ENCODE measurements at places on chromosomes 5 and 9.

DNA sequence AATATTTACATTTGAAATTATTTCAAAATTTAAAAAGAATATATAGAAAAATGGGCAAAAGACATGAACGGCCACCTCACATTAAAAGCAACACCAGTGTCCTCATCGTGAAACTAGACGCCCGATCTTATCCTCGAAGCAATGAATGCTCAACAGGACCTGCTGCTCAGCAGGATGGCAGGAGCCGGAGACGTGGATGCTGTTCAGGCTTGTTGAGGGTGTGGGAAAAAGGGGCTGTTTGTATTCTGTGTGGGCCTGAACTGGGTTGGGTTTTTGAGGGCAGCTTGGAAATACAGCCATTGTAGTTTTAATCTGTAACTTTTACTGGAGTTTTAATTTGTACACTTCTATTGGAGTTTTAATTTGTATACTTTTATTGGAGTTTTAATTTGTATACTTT lies 20.3 kb downstream of the EXOC3 start:
- no peak for DNase-seq

DNA sequence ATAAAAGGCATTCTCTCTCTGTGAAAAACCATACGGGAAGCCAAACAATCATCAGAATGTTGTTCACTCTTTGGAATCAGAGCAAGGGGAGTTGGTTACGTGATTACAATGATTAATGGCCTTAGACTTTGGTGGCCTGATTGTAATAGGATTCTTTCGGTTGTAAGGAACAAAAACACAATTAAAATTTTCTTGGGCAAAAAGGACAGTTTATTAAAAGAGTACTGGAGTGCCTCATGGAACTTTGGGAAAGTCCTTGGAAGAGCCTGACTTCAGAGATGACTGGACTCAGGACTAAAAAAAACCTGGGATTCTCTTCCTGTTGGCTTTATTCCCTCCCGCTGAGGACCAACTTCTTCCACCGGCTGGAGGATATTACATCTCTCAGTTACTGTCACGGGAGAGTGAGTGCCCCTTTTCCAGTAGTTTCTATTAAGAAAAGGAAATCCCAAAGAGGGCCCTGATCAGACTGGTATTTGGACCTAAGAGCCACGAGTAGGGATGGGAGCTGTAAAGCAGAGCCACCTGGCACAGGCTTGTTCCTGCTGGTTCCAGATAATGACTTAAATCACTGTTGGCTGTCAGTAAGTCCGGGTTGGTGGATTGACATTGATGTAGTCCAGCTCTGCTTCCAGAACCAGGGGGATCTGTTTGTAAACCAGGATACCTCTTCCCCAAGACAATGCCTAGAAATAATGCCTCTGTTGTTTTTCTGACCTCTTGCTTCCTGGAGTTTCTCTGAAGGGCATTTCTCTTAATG lies 53.9 kb downstream of the CFAP95 start:
- DNase-seq = peak; percentile 21

- no peak for DNase-seq
Observed at GRCh38 chr9:74772121-74772520, 115.6 kb downstream of the TRPM6 start.

GRCh38 chr5:21184581-21184980 lies 1196.6 kb upstream of the CDH18 start:
- no peak for DNase-seq

DNA sequence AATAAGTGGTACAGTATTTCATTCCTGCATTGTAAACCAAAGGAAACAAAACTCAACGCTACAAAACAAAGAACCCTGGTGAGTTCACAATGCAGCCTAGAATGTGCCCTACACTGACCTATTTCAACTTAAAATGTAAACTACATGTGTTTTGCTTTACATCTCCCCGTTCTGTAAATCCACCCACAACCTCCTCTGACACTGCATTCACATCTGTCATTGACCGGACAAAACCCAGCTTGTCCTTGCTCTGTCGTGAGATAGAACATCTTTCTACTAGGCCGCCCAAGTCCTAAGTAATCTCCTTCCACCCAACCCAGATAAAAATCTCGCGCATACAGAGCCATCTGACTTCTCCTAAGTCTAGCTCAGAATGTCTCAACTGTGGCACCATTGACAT lies 6.1 kb upstream of the VLDLR start:
- DNase-seq = no peak

GRCh38 chr9:19720377-19720776 lies 68.5 kb downstream of the SLC24A2 start:
- peak; percentile 30 for DNase-seq

DNA sequence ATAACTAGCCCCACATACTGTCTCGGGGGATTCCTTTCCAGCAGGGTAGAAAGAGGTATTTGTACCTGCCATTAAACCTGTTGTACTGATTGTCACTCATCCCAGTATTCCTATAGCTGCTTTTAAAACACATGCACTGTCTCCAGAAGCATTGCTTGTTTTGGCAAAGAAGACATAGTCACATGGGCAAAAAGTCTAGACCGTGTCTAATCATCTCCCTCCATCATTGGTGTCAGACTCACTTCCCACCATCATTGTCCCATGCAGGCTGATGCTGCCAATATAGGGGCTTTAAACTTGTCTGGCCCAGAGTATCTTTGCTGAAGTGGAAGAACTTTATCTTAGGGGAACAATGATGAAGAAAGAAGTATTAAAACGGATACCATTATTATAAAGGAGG lies 12.6 kb downstream of the DNAJC21 start:
- DNase-seq = no peak

- no peak for DNase-seq
Observed at GRCh38 chr9:89496645-89497256, 1.2 kb downstream of the SEMA4D start.

- DNase-seq = peak; percentile 88
Observed at GRCh38 chr5:141524604-141525597, 36.0 kb downstream of the PCDHGC5 start.

DNA sequence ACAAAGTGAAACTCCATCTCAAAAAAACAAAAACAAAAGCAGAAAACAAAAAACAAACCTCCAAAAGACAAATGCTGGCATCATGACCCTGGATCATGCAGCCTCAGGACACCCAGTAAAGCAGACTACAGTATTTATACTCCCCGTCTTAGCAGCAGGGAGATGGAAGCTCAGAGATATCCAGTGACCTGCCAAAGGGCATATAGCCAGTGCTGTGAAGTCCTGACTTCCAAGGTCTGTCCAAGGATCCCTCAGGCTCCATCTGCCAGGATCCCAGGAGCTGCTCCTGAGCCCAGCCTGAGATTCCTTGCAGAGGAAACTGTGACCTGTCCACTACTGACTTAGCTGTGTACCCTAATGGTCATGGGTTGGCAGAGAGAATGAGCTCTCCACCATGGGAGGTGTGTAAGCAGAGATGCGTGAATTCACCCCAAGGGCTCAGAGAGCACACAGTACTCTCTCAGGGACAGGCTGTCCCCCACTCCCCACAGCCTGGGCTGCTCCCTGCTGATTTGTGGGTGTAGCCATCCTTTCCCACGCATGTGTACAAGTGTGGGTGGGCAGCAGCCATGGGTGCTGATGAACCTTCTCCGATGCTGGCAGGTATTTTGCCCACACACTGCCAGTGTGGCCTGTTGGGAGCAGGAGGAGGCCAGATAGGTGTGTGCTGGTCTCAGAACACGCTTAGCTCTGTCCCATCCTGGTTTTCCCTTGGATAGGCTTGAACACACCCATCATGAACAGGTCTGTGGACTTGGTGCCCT lies 2.1 kb upstream of the WNK2 start:
- DNase-seq = no peak
